Kidney (tissue), 22 donors: ENCODE measurements at places on chromosomes 7 and 10.

- peak; percentile 48 for DNase-seq
These were observed 117.8 kb upstream of the MYO3A start for GRCh38 chr10:25815999-25816768.

- DNase-seq = peak; percentile 46
These were observed 742.3 kb downstream of the TYW1 start for GRCh38 chr7:67738958-67739357.

GRCh38 chr10:43865265-43866135 lies 216.8 kb upstream of the ZNF32 start:
- DNase-seq = no peak

DNA sequence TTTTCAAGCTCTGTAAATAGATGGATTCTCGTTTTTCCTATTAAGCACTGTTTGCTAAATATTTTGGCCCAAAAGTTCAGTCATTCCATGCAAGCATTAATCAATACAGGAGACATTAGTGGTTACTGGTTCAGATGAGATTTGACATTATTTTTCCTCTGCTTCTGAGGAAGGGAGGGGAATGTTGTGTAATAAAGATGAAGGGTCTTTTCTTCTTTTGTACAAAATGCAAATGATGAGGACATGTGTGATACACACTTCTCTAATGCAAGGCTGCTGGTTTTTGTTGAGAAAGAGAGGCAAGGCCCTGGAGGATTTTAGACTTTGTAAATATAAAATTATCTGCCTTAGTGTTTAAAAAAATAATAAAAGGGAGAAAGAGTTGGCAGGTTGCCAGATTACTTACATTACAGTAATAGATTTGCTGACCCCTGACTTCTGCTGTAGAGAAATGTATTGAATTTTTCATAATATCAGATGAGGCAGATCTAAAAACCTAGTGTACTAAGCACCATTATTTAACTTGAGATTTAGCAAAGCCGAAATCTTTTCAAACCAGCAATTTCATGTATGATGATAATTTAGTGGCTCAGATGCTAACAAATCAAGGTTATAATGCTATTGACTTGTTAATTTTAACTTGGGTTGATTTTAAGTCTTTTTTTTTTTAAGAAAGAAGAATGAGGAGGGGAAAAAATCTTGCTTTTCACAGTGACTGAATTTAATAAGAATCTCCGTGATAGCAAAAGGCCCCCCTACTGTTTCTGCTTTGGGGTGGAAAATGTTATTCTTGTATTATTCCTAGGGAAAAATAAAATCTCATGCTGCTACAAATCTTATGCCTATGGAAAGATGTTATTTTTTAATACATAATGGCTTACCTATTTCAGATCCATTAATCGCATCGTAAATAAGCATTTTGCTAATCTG lies 180.1 kb downstream of the ARID5B start:
- no peak for DNase-seq

- DNase-seq = no peak
These were observed 314.8 kb downstream of the HPSE2 start for GRCh38 chr10:98920807-98921206.

DNA sequence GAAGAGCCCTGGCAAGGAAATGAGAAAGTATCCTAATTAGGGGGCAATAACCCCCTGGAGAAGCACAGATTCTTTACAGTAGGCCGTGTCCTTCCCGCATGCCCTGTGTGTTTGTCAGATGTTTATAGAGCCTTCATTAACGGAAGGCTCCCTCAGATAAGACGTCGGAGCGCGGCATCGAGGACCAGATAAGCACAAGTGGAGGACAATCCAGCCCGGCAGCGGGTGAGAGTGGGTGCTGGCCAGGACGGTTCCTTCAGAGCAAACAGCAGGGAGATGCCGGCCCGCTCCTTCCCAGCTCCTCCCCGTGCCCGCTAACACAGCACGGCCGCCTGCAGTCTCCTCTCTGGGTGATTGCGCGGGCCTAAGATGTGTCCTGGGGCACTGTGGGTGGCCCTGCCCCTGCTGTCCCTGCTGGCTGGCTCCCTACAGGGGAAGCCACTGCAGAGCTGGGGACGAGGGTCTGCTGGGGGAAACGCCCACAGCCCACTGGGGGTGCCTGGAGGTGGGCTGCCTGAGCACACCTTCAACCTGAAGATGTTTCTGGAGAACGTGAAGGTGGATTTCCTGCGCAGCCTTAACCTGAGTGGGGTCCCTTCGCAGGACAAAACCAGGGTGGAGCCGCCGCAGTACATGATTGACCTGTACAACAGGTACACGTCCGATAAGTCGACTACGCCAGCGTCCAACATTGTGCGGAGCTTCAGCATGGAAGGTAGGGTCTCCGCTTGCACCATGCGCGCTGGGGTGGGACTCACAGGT lies at the start of gene GDF2:
TSS of gene GDF2 (plus strand) at position 155 of the 762 bp plus-strand sequence. CDS start at position 370, 215 bp downstream.
- DNase-seq = peak; percentile 65

DNA sequence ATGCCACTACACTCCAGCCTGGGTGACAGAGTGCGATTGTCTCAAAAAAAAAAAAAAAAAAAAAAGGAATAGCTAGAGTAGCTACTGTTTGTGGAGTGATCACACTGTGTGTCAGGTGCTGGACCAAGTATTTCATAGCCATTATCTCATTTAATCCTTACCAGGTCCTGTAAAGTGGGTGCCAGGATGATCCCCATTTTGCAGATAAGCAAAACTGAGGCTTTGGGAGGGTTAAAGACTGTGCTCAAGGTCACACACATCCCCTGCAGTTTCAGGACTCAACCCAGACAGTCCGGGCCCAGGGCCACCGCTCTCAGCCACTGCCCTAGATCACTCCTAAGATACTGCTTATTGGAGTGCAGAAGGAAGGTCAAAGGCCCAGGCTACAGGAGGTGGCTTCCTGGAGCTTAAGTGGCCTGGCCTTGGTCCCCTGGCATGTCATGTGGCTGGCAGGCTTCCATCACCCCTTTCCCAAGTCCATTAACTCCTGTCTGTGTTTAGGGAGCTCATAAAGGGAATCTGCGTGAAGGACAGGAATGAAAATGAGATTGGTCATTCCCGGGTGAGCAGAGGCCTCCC lies 12.4 kb upstream of the WBP1L start:
- DNase-seq = no peak

DNA sequence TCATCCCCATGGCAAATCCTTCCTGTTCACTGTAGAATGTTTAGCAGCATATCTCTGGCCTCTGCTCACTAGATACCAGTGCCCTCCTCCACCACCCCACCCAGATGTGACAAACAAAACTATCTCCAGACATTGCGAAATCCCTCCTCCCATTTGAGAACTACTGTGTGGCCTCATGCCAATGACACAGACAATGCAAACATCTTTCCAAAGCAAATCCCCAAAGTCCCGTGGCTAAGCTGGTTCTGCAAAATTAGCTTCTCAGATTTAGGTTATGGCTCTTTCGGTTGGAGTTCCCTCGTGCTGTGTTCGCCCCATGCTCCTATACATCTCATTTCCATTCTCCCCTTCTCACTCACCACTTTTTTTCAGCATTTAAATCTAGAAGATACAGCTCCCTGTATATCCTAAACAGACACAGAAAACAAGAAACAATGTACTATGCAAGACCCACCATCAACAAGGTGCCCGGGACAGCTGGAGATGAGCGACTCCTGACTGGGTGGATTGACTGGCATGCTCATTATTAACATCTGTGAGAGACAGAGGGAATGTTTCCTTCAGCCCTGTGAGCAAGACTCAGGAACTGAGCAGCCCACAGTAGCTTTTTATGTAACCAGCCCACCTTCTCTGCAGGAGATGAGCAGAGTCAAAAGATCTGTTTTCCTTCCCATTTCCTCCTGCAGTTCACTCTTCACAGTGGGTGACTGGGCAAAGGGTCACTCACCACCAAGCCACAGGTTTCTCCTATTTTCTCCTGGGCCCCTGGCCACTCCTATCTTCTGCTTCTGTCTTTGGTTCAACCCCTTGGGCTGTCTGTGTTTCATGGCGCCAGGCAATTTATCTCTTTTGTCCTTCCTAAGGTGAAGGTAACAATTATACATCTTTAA lies 225.7 kb upstream of the AOAH start:
- DNase-seq = no peak

GRCh38 chr10:100993986-100994708 lies 5.5 kb upstream of the LZTS2 start:
- no peak for DNase-seq

DNA sequence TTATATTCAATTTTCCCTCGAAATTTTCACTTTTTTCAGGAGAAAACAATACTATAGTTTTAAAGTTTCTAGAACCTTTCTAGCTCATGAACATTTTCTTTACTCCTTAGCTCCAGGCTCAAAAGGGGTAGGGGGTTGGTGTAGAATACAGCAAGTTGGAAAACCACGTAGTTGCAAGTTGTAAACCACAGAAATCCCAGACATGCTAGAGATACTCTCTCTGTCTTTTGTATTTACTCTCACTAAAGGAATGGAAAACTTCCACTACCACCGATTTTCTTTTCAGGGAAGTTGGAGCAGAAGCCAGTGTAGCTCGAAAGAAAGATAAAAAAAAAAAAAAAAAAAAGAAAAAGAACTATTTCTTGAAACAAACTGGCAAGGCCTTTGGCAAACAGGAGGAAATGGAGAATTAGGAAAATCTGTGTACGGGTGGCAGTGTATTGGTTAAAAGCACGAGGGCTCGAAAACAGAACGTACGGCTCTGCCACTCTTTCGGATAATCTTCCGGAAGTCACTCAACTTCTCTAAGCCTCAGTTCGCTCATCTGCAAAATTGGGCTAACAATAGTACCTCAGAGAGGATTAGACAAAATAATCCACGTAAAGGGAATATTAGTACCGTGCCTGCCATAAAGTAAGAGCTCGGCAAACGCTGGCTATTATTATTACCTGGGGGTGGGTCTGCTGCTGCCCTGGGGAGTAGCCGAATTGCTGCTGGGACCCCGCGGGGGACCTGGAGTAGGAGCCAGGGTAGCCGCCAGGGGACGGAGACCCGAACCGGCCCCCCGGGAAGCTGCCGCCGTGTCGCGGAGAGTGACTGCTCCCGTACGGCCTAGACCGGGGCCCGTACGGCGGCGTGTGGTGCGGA lies 628 bp downstream of the MPLKIP start:
- DNase-seq = no peak

GRCh38 chr10:122490786-122491680 lies 29.7 kb downstream of the HTRA1 start:
- no peak for DNase-seq

DNA sequence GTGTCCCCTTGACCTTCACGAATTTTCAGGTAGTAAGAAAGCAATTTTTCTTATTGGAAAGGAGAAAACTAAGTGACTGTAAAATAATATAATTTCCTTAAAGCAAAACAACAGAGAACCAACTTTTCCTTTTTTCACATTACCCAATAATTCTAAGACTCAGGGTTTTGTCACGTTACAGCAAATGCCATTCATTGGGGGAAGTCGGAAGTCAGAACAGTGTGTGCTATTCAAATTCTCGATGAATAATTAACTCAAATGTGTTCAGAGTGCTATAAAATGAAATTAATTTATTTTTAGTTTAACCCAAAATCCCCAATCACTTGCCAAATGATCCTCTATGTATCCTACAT lies 40.0 kb downstream of the DIP2C start:
- DNase-seq = no peak

DNA sequence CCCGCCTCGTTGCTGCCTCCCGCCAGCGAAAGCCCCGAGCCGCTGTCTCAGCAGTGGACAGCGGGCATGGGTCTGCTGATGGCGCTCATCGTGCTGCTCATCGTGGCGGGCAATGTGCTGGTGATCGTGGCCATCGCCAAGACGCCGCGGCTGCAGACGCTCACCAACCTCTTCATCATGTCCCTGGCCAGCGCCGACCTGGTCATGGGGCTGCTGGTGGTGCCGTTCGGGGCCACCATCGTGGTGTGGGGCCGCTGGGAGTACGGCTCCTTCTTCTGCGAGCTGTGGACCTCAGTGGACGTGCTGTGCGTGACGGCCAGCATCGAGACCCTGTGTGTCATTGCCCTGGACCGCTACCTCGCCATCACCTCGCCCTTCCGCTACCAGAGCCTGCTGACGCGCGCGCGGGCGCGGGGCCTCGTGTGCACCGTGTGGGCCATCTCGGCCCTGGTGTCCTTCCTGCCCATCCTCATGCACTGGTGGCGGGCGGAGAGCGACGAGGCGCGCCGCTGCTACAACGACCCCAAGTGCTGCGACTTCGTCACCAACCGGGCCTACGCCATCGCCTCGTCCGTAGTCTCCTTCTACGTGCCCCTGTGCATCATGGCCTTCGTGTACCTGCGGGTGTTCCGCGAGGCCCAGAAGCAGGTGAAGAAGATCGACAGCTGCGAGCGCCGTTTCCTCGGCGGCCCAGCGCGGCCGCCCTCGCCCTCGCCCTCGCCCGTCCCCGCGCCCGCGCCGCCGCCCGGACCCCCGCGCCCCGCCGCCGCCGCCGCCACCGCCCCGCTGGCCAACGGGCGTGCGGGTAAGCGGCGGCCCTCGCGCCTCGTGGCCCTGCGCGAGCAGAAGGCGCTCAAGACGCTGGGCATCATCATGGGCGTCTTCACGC lies 825 bp downstream of the ADRB1 start:
- DNase-seq = no peak

- DNase-seq = no peak
These were observed 243.2 kb upstream of the TMEM229A start for GRCh38 chr7:124276005-124276622.

- DNase-seq = no peak
These were observed 176.2 kb upstream of the PLXNA4 start for GRCh38 chr7:132752431-132752830.

- DNase-seq = peak; percentile 78
These were observed 119.5 kb downstream of the CPED1 start for GRCh38 chr7:121107923-121108498.

DNA sequence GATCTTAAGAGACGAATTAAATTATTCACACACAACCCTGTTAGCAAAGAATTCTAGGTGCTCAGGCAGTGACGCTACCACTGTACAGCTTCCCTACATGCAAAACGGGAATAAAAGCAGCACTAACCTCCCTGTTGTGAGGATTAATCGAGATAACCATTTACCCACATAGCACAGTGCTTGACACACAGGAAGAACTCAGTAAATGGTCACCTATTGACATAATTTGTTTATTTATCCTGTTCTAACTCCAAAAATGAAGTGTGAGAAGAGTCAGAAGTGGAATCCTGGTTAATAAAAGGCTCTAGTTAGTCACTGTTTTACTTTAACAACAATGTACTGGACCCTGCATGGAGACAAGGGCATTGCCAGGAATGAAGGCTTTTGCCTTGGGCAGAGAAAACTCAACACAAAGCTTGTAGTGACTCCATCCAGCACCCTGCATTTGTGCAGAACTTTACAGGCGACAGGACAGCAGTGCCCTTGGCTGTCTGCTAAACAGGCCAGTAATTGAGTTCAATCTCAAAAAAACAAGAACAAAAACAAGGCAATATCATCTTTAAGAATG lies 103.8 kb downstream of the SORBS1 start:
- no peak for DNase-seq
